ENCODE measurements at places on chromosomes 5 and 9.
A peak's percentile ranks its signal among the peaks of the same experiment; 100 is the strongest.

GRCh38 chr9:73149371-73150067 is 2.1 kb upstream of the ANXA1 start:
- no peak for DNase-seq

GRCh38 chr9:135440620-135441019 is 39.0 kb upstream of the PPP1R26 start:
- no peak for DNase-seq

DNA sequence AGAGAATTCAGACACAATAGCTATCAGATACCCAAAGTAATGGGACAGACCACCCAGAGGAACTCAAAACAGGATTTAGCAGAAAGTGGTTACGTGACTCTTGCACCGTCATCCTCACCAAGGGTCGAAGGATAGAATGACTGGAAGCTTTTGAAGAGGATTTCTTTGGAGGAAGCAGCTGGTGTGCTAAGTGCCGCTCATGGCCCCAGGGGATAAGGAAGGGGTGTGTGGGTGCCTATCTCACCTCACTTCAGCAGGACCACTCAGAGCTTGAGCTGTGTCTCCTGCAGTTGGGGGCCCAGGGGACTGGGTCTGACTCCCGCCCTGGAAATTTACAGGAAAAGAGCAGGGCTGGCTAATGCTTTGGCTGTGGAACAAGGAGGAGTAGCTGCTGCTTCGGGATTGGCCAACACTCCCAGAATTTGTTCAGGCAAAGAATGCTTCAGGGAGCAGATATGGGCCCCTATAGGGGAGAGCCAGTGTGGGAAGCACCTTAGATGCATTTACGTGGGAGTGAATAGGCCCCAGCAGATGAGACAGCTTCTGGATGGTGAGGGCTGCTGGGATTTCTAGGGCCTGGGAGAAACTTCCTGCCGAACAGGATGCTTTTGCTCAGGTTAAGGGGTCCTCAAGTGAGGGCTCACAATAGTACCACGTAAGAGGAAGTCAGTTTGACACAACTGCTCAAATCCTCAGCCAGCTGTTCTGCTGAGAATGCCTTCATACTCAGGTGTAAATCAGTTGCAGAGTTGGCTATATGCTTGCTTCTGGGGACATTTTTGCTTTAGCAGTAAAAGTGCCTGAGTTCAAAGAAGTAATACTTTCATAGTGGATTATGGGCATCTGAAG is 29.1 kb upstream of the TOMM5 start:
- DNase-seq = no peak

DNA sequence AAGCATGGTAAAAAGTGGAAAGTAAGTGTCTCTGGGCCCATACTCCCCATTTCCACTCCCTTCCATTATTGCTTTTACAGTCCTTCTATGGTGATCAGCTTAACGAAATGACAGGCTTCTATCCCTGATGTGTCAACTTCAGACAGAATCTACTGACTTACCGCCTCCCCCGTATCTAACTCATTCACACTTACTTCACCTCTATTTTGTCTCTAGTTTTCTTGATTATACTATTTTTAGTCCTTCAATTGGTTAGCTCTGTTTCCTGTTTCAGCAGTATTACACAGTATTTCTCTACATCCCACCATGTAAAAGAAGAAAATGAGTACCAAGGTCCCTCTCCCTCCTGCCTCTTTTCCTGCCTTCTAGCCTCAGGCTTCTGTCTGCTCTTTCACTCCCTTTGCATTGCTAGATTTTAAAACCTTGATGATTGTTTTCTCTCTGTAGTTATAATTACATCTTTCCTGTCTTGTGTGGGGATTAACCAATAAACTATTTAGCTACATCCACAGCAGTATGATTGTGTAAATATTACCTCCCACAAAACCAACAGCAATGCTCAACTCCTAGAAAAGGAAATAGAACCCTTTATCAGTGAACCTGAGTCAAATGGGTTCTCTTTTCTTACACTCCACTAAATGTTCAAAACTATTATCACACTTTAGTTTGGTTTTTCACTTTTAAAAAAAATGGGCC is 53.4 kb downstream of the GNAQ start:
- DNase-seq = no peak

DNA sequence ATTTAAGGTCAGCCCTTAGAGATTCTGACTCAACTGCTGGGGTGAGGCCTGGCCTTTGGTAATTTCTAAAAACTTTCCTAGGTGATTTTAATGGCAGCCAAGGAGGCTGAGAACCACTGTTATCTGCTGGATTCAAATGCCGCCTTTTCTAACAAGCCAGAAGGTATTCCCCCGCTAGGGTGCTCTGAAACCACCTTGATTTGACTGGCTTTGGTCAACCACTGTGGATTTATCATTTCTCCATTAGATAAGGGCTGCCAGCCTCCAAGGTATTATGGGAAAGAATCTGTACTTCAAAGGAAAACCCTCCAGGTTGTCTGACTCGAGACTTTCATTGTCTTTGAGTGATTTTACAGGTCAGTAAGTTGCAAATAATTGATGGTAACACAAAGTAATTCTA is 4.3 kb downstream of the ANXA6 start:
- no peak for DNase-seq

- DNase-seq = no peak
These were observed 242.4 kb upstream of the ATP10B start for GRCh38 chr5:161094411-161094810.

DNA sequence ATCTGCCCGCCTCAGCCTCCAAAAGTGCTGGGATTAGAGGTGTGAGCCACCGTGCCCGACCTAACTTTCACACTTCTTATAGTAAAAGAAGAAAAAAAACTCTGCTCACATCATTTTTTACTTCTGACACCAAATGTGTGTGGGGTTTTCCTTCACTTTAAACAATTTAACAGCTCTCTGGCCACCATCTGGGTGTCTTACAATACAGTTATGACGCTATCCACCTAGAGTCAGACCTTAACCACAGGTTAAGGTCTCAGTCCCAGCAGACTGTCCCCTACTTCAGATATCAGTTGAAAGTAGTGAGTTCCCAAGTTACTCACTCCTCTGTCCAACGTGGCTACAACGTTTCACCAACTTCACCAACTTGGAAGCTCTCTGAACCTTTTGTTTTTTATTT is 15.4 kb upstream of the ATP6V1G1 start:
- no peak for DNase-seq

DNA sequence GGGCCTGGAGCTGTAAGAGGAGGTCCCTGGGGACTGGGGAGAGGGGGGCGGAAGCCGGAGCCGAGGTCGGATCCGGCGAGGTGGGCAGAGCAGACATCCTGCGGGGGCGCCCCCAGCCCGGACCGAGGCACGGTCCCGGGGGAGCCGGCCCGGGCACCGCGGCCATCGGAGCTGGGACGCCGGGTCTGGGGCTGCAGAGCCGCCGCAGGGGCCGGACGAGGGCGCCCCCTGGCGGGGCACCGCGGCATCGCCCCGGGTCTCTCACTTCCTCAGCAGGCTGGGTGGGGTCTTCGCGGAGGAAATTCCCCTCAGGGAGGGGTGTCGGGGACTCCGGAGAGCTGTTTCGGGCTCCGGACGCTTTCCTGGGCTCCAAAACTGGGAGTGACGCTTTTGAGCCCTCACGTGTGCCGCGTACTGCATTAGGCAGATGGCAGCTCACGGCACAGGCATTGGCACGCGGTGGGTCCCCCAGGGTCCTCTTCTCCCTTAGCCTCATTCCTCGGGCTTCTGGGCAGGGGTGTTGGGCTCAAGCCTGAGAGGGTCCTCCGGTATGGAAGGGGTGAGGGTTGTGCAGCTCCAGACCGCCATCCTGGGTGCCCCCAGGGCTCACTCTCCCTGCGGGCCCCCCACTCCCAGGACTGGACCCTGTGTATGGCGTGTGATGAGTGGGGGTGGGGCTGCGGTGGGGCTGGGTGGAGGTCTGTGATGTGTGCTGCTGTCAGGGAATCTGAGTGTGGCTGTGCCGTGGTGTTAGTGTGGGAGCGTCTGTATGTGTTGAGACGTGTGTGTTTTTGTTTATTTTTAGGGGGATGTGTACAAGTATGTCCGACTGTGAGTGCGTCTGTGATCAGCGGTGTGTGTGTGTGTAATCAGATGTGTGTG is 29.6 kb downstream of the LHX2 start:
- no peak for DNase-seq

DNA sequence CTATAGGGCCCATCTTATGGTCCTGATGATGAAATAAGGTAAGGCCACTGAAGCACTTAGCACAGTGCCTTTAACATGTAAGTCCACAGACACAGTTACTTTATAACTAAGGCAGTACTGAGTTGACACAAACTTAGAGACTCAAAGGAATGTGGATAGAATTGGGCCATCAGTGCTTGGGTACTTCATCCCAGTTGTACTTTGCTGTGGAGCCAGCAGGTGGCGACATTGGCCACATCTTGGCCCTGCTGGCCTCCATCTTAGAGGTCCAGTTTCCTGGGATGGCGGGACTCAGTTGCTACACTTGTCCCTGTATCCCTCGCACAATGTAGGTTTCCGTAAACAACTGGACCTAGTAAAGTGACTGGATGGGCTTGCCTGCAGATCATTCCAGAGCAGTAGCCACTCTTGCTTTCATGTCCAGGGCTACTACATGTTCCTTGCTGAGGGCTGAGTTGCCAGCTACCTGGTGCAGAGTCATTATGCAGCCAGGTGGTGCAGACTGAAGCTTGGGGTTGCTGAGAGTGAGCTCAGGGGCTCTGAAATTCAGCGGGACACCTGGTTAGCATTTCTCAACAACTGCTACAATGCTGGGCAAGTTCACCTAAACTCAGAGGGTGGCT is 10.6 kb downstream of the MTAP start:
- DNase-seq = peak; percentile 28

- no peak for DNase-seq
These were observed 341.2 kb downstream of the CAAP1 start for GRCh38 chr9:26551451-26551850.

- no peak for DNase-seq
These were observed 253.2 kb upstream of the KLF4 start for GRCh38 chr9:107742531-107743309.

- no peak for DNase-seq
These were observed 222.9 kb downstream of the PSAT1 start for GRCh38 chr9:78519786-78520185.

DNA sequence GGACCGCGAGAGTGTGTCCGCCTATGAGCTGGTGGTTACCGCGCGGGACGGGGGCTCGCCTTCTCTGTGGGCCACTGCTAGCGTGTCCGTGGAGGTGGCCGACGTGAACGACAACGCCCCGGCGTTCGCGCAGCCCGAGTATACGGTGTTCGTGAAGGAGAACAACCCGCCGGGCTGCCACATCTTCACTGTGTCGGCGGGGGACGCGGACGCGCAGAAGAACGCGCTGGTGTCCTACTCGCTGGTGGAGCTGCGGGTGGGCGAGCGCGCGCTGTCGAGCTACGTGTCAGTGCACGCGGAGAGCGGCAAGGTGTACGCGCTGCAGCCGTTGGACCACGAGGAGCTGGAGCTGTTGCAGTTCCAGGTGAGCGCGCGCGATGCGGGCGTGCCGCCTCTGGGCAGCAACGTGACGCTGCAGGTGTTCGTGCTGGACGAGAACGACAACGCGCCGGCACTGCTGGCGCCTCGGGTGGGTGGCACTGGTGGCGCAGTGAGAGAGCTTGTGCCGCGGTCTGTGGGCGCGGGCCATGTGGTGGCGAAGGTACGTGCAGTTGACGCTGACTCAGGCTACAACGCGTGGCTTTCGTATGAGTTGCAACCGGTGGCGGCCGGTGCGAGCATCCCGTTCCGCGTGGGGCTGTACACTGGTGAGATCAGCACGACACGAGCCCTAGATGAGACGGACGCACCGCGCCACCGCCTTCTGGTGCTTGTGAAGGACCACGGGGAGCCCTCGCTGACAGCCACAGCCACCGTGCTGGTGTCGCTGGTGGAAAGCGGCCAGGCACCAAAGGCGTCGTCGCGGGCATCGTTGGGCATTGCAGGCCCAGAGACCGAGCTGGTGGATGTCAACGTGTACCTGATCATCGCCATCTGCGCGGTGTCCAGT is 1.8 kb downstream of the PCDHA7 start:
- no peak for DNase-seq

GRCh38 chr5:142819825-142820224 is 49.6 kb downstream of the ARHGAP26 start:
- DNase-seq = no peak

GRCh38 chr5:18216016-18216415 is 581.8 kb downstream of the TAF11L14 start:
- DNase-seq = no peak

DNA sequence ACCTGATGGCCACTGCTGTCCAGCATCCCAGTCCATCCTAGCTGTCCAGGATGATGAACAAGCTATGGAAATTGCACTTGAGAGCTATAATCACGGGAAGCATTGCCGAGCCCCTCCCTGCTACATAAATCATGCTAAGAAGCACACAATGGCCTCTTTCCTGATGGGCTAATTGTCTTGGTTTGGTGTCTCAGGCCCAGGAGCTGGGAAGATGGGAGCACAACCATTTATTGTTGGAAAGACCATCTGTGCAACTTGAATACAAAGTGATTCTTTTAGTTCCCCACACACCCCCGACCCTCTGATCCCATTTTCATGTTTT is 80.4 kb downstream of the RGS3 start:
- no peak for DNase-seq

DNA sequence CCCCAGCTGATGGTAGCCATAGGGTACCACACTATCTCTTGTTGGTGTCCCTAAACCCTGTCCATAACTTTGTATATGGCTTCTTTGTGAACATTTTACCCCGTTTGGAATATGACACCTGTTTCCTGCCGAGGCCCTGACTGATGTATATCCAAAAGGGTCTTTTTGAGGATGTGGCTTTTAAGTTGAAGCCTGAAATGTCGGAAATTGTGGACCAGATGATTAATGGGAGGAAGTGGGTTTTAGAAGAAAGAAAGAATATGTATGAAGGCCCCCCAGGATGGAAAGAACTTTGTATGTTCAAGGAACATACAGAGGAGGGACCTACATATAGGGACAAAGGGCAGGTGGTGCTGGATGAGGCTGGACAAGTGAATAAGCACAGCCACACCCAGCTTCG is 16.7 kb upstream of the TNFSF8 start:
- no peak for DNase-seq

Data from stimulated activated CD8-positive, alpha-beta memory T cell treated with anti-CD3 and anti-CD28 coated beads, Interleukin-4, amount 100 ng/mL, for 1 hour (primary cell).